ENCODE measurements at places on chromosomes 2 and 18.
A peak's percentile ranks its signal among the peaks of the same experiment; 100 is the strongest.

DNA sequence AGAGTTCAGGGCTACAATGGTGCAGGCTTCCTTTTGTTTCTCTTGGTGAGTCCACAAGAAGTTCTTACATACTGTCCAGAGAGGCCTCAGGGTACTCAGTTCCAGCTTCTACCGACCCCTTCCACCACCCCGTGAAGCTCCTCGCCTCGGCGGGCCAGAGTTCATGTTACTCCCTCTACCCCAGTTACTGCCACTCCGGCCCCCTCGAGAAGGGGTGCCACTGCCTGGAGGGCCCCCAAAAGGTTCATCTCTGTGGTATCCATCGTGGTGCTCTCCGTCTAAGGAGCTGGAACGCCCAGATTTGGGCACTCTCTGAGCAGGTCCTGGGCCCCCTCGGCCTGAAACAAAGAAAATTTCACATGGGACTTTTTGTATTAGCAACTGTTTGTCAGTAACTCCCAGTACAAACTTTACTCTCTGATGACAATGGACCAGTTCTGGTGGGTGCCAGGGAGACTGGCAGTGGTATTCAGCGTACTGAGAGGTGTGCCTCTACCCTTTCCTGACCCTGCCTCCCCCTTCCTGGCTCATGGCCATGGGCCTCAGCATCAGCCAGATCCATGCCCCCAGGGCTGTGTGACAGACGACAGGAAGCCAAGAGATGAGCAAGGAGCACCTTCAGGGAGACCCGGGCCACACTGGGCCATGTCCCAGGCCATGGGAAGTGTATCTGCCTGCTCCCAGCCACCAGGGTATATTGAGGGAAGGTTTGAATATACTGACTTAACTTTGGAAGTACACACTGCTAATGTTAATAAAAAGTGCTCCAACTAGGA, 5.1 kb downstream of the SFT2D3 start:
- no peak for ATAC-seq

- ATAC-seq = no peak
Measured at GRCh38 chr2:235142601-235143000, 190.8 kb downstream of the SH3BP4 start.

- ATAC-seq = peak; percentile 69
Measured at GRCh38 chr18:42011053-42011452, 56.0 kb downstream of the PIK3C3 start.

GRCh38 chr18:3966642-3967358, 488.3 kb downstream of the DLGAP1 start:
- ATAC-seq = no peak

DNA sequence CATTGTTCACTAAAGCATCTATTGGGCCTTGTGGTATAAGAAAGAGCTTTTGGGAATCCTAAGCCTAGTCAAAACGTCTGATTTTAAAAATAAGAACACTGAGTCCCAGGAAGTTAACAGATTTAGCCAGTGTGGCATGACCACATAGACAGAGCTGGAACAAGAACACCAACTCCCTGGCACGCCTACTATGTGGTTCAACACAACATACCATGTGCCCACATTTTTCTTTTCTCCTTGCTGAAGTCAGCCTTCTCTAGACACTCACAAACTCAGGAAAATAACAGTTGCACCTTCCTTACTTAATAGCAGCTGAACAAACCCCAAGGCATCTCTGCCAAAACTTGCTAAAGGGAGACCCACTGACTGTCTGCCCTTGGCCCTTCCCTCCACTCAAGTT, 124.8 kb downstream of the C1D start:
- ATAC-seq = no peak

- ATAC-seq = no peak
Measured at GRCh38 chr18:31439807-31440325, 7.7 kb upstream of the DSG3 start.

DNA sequence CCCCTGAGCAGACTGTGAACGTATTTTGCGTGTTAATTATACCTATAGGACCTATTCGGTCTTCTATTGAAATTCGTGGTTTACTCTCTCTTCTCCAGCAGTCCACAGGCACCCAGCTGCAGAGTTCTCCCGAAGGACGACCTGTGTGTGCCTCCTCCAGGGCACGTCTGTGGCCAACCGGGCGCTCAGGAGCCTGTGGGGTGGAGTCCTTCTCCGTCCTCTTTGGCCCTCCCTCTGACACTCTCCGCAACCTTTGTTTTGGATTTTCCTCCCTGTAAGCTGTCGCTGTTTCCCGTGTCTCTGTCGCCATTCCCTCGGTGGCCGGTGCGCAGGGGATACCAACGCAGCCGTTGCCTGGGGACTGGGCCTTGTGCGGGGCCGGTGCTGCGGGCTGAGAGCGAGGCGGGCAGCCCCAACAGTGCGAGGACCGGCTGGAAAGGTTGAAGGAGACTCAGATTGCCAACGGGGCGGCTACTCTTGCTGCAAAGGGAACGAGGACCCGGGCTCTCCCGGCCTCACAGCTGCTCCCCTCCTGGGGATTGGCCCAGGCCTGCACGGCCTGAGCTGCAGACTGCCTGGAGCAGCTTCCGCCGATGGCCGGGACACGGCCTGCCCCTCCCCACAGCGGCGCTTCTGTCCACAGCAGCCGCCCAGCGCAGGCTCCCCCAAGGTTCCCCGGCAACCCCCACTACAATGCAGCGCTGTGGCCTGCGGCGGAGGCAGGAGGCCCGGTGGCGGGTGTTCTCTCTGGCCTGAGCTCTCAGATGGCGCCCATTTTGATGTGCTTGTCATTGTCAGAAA, 221.0 kb downstream of the MTX2 start:
- ATAC-seq = no peak

GRCh38 chr2:125272651-125273050, 1247.6 kb downstream of the CNTNAP5 start:
- ATAC-seq = no peak

- no peak for ATAC-seq
Measured at GRCh38 chr2:231514951-231515297, 15.3 kb downstream of the NMUR1 start.

DNA sequence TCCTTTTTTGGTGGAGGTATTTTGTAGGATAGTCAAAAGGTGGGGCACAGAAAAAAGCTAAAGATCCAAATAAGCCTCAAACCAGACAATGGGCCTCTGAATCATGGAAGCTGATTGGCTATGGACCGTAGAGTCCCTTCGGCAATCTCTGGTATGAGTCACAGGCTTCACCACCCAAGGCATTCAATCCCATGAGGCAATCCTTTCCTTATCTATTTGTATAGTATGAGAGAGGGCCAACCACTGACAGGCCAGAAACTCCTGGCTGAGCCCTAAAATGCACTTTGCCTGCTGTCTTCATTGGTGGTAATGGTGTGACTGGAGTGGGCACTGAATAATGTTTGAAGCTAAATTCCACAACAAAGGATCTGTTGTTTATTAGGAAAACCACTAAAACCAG, 38.7 kb upstream of the MEX3C start:
- ATAC-seq = no peak

DNA sequence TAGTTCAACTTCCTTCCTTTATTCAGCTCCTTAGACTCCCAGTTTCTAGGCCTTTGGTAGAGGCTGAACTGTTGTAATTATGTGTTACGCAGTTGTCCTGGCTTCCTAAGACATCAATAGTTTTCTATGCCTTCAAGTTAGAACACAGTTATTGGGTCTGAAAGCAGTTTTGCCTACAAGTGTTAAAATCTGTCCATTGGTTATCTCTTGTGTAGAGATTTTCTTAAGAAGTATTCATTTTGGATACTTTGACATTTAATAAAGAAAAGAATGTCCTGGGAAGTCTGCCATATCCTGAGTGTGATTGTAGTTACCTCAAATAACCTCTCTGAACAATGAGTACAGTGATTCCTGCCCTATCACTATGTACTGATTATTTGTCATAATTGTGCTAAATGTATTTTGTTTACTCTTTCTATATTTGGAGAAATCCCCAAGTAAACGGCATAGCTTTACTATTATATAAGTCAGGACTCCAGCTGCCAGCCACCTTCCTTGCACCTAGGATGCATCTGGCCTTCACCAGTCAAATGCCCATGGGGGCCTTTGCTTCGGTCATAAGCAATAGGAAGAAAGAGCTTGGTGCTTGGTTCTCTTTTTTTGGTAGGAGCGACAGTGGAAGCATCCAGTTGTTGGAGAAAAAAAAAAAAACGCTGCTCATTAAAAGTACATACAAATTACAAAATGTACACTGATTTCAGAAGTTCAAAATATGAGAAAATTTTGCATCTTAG, 449.5 kb upstream of the PKDCC start:
- ATAC-seq = no peak
